ENCODE measurements at places on chromosomes 1 and 21.
A peak's percentile ranks its signal among the peaks of the same experiment; 100 is the strongest.

GRCh38 chr1:186059752-186060151, 315.3 kb downstream of the TPR start:
- DNase-seq, result no peak

- no peak for DNase-seq
Measured at GRCh38 chr1:25529518-25530185, 13.8 kb upstream of the LDLRAP1 start.

- peak; percentile 13 for DNase-seq
Measured at GRCh38 chr1:159282118-159282517, 20.0 kb upstream of the FCER1A start.

DNA sequence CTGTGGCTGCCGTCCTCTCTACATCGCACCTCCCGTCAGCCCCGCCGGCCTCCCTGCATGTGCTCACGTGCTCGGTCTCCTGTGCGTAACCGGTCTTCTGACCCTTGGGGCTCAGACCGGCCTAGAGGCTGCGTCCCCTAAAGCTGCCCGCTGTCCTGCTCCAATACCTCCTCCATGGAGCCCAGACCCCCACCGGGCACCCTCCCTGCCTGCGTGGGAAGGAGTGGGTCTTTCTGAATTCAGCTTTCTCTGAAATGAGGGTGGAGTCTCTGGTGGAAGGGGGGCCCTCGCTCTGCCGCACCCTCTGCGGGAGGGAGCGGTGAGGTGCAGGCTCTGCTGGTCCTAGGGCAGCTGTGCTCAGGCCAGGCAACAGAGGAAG, 18.7 kb upstream of the POFUT2 start:
- DNase-seq, result no peak

DNA sequence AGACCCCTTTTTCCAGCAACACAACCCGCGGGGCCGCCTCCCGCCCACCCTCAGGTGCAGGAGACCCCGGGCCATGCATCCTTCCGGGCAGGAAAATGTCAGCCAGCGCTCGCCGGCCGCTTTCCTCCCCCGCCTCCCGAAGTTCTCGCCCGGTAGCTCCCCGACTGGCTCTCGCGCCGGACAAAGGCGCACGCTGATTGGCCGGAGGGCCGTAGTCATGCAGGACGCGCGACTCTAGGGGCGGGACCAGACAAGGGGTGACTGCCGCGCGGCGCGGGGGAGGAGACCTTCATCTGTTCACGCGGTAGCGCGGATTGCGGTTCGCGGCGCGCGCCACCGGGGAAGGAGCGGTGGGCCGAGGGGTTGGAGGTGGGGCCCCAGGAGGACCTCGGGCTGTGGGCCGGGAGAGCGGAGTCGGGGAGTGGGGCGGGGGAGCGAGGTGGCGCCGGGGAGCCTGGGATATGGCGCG, at the start of gene FLVCR1:
FLVCR1 (plus strand) TSS at position 284 of the 469 bp plus-strand sequence; CDS start at position 462, 178 bp downstream.
- peak; percentile 98 for DNase-seq

DNA sequence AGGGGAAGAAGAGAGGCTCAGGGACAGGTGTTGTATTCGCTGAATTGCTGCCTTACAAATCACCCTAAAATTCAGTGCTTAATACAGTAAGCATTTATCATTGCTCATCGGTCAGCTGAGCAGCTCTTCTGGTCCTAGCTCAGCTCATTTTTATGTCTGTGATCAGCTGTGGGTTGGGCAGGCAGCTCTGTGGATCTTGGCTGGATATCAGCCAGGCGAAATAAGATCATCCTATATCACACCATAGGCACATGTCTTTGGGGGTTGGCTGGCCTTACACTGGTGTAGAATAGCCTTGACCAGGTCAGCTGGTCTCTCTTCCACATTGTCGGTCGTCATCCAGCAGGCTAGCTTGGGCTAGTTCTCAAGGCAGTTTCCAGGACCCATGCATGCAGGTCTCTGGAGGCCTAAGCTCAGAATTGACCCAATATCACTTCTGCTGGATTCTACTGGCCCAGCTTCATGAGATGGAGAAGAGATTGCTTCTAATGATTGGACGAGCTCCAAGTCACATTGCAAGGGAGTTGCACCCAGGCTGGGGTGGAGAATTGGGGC, 448.6 kb downstream of the KIF26B start:
- no peak for DNase-seq

DNA sequence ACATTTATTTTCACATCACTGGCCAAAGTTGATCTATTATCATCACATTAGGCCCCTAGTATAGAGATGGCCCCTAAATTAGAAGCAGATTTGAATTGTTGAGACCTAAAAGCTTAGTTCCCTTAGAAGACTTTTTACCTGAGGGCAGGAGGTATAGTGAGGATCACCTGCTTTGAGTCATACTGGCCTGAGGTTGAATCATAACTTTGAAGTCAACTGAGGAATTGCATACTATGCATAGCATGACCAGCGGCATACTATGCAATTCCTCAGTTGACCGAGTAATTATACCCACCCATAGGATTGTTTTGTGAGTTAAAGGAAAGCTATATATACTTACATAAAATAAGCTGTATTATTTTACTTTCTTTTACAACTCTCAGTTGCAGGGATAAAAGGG, 50.3 kb upstream of the DPH5 start:
- DNase-seq, result peak; percentile 45

DNA sequence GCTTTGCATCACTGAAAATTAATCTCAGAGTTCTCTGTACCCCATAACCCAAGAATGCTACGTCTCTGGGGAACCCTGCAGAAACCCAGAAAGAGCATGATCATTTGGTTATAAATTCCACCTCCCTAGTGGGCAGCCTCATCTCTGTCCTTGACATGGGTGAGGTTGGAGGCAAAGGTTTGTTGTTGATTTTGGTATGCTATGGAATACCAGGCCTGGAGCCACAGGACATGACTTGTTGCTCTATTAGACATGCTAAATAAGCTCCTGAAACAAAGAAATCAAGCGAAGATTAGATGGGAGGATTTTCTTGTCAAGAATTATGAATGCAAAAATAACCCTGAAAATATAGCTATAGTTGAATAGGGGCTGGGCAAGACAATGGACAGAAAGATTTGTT, 197.4 kb upstream of the CAMK1G start:
- DNase-seq, result no peak

- no peak for DNase-seq
Measured at GRCh38 chr1:37076168-37076567, 41.9 kb upstream of the GRIK3 start.

DNA sequence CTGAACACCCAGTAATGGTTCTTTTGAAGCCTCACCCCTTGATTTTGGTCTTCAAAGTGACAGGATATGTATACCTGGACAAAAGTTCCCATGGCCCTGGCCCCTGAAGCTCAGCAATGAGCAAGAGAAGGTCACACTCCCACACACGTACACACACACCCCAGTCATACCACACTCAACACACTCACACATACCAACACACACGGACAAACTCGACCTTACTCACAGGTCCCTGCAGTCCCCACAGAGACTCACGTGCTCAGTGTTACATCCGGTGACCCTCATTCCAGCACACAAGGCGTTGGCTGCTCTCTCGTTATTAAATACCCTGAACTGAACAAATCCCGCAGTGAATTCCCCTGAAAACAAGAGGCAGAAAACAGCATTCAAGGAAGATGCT, 5.9 kb downstream of the ITLN1 start:
- no peak for DNase-seq

- no peak for DNase-seq
Measured at GRCh38 chr1:203513585-203514031, 19.7 kb downstream of the OPTC start.

DNA sequence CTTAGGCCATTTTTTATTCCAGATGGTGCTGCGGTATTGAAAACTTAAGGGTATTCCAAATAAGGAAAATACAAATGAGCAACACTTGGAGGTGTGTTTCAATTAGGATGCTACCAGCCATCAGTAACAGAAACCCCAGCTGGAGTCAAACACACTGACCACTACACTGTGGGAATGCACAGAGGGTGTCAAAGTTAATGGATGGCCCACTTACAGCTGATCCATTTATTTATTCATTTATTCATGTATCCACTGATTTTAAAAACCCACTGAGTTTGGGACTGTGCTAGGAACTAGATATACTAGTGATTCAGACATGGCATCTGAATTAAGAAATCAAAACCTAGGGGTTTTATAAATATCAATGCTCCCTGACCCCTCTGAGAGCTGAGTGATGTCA, 24.5 kb upstream of the GJA5 start:
- DNase-seq, result no peak

DNA sequence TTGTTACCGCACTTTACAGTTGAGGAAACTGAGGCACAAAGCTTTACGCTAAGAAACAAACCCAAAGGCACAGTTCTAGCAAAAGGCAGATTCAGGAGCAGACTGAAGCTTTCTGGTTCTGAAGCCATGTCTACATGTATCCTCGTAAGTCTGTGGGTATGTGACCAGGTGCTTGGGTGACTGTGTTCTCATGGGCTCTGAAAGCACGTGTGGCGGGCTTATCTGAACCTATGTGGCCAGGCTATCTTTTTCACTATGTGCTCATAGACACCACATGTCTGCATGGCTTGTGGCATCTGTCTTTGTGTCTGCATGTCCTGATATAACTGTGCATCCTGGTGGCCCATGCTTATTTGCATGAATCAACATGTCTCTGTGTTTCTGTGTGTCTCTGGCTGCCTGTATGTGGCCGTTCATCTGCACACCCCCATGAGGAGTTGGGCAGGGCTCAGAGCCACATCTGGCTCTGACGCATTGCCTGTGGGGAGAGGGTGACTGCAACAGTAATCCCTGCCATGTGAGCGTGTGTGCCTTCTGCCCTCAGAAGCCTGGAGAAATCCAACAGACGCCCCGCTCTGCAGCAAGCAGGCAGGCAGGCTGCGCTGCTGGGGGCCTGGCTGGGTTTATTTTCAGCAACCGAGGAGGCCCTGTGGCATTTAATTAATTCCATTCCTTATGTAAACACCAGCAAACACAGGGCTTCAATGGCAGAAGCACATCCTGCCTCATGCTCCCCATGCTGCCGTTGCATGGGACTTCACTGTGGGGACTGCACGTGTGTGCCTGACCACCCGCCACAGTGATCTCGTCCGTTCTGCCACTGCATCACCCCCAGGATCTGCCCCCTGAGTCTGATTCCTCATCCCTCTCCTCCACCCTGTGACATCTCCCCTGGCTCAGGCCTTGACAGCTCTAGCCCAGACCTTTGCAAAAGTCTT, 115.4 kb downstream of the TRABD2B start:
- no peak for DNase-seq

DNA sequence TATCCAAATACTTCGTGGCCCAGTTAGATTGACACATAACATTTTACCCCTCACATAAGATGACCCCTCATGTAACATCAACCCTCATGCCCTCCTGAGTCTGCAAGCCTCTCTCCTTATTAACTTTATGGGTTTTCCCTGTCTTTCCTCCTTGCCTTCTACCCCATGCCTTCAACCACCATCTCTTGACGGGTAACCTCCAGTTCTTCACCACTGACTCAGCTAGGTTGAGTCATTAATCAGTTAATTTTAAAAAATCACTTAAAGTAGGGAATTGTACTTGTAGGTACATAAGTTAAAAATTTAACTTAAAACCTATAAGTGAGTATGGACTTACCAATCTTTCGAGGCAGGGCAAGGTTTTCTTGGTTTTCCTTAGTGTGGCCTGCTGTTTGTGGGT, 330.7 kb downstream of the CAMTA1 start:
- no peak for DNase-seq

DNA sequence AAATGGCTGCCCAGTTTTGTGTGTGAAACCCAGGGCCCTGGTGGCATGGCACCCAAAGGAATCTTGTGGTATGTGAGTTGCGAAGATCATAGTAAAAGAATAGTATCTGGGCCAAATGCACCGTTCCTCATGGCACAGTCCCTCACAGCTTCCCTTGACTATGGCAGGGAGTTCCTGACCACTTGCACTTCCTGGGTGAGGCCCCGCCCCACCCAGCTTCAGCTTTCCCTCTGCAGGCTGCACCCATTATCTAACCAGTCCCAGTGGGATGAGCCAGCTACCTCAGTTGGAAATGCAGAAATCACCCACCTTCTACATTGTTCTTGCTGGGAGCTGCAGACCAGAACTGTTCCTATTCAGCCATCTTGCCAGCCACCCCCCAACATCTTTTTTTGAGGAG, 63.0 kb downstream of the SLC5A9 start:
- no peak for DNase-seq

GRCh38 chr1:212479188-212479587, 46.5 kb downstream of the NENF start:
- no peak for DNase-seq

GRCh38 chr1:184649451-184649888, 105.2 kb downstream of the EDEM3 start:
- no peak for DNase-seq

- peak; percentile 97 for DNase-seq
Measured at GRCh38 chr1:209652873-209653401, 712 bp upstream of the LAMB3 start.

DNA sequence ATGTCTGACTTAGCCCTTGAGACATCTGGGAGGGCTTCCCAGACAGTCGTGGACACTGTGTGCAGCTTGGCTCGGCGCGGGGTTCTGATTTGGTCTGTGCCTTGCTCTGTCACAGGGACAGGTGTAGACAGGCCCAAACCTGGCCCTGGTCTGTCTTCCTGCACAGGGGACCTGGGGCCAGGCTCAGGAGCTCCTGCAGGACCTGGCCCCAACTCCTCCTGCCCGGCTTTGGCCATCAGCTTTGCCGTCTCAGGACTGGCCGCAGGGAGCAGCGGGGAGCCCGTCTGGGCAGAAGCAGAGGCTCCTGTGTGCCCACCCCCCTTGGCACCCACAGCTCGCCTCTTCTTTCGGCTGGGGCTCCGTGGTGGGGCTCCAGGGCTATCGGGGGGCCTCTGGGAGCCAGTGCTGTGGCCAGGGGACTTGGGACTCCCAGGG, 1.7 kb downstream of the PERM1 start:
- no peak for DNase-seq

DNA sequence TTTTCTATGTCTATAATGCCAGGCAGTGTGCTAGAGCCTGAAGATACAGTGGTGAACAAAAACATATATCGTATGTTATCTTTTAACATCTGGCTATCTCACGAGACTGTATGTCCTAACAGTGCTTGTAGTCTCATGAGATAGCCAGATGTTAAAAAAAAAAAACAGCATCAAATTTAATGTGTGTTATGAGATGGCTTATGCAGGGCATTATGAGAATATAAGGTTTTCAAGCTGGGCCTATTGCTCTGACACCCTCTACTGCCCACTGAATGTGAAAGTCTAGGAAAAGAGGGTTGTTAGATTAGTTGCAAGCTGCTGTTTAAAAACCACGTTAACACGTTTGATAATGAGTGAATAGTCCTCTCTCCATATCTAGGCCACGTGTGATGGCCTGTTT, 109.8 kb downstream of the CACHD1 start:
- DNase-seq, result no peak

DNA sequence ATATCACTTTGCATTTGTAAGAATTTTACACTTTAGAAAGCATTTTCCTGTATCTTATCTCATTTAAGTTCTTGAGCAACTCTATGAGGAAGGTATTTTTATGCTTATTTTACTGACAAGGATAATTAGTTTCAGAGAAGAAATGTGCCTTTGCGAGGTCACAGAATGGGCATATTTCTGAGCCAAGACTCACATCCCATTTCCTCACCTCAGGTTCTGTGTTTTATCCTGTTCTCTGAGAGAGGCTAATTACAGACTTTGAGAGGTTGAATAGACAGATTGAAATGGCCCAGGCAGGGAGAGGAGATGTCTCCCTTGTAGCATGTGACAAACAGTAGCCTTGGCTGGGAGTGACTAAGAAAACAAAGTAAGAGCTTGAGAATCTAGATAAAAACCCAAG, 39.1 kb upstream of the ZC3H11B start:
- DNase-seq, result no peak

GRCh38 chr21:39685991-39686390, 59.0 kb upstream of the IGSF5 start:
- DNase-seq, result no peak

- DNase-seq, result no peak
Measured at GRCh38 chr1:116161390-116161789, 50.2 kb downstream of the MAB21L3 start.
